ENCODE measurements at places on chromosomes 4 and X.

- DNase-seq, result no peak
Measured at GRCh38 chr4:61545902-61546480, 345.9 kb downstream of the ADGRL3 start.

- no peak for DNase-seq
Measured at GRCh38 chr4:185339941-185340340, 55.8 kb downstream of the LRP2BP start.

DNA sequence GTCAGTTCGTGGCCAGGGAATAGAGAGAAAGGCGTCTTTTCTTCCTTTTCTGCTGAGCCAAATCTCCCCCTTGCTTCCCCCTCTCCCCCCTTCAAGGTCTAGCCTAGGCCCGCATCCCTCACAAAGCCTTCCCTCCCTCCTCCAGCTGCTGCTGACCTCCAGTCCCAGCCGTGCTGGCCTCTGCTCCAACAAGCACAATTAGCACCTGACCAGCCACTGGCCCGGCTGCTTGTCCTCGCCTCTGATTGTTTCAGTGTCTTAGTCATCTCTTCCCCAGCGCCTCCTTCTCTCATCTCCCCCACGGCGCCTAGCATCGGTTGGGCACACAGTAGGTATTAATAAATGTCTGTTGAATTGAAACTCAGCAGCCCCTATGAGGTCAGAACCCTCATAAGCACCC, 4.2 kb downstream of the ELF4 start:
- DNase-seq, result no peak

GRCh38 chr4:168852933-168853713, 156.9 kb downstream of the CBR4 start:
- no peak for DNase-seq

GRCh38 chr4:42313872-42314271, 83.4 kb upstream of the SHISA3 start:
- no peak for DNase-seq

DNA sequence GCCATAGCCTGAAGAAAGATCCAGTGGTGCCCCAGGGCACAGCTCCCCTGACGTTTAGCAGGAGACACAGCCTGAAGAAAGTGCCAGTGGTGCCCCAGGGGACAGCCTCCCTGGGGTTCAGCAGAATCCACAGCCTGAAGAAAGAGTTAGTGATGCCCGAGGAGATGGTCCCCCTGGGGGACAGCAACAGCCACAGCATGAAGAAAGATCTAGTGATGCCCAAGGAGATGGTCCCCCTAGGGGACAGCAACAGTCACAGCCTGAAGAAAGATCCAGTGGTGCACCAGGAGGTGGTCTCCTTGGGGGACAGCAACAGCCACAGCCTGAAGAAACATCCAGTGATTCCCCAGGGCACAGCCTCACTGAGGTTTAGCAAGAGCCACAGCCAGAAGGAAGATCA, 2.8 kb downstream of the TEX13C start:
- no peak for DNase-seq

Data from left renal pelvis (tissue), 4 donors.